ENCODE measurements at places on chromosomes 6 and 20.

- DNase-seq, result no peak
Measured at GRCh38 chr6:158002951-158003853, 21.5 kb downstream of the SYNJ2 start.

GRCh38 chr20:1526310-1526709 lies 31.2 kb downstream of the SIRPD start:
- no peak for DNase-seq

DNA sequence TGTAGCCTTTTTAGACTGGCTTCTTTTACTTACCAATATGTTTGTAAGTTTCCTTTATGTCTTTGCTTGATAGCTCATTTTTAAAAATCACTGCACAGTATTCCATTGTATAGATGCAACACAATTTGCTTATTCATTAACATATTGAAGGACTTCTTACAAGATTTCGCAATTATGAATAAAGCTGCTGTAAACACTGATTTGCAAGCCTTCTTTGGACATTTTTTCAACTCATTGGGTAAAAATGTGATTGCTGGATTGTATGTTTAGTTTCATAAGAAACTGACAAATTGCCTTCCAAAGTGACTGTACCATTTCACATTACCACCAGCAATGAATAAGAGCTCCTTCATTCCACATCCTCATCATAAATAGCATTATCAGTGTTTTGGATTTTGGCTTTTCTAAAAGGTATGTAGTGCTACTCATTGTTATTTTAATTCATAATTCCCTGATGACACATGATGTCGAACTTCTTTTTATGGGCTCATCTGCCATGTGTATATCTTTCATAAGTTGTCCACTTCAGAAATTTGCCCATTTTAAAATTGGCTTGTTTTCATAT lies 80.7 kb downstream of the TFAP2B start:
- DNase-seq, result no peak

GRCh38 chr20:5156675-5157448 lies 30.1 kb downstream of the CDS2 start:
- no peak for DNase-seq

DNA sequence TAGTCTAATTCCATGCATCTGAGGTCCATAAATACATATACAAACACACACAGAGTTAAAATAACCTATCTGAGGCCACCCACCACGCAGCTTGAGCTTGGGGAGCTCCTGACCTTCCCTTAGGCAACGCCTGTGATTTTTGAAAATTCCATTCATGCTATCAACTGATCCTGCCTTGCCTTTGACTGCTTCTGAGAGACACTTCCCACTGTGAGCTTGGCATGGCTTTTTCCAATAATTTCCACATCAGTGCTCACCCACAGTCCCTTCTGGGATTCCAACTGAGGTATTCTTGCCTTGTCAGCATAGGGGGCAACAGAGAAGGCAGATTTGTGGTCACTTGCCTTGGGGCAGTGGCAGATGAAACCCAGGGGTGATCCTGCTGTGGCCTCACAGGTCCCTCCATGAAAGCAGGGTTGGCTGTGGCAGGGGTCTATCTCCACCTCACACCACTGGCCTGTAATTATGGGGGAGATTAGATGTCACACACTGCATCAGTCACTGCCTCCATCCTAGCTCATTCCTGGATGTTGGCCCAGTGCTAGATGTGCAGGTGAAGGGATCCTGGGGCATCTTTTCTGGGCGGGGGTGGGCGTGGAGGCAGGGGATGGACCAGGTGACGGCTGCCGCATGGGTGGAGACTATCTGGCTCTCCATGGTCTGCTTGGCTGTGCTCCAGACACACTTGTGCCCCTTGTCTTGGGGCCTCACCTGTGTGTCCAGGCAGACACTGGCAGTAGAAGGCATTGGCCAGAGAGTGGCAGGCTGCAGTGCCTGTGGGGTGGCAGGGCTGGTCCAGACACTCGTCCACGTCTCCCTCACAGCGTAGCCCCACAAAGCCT lies 11.2 kb upstream of the GPSM3 start:
- no peak for DNase-seq

- no peak for DNase-seq
Measured at GRCh38 chr20:11091511-11091910, 417.7 kb upstream of the JAG1 start.

DNA sequence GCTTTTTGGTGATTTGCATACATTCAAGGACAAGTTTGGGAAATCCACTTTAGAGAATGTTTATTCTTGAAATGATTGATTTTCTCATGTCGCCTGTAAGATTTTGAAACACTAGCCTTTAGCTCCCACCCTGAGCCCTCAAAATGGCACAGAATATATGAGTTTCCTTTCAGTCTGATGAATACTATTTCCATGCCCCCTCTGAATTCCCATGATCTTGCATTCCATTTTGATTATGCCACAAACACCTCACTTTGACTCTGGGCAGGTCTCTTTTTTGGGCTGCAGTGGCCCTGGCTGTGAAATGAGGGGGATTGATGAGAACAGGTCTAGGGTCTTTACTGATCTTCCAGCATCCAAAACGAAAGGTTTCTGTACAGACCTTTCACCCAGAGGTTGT lies 50.4 kb downstream of the SULF2 start:
- no peak for DNase-seq

- no peak for DNase-seq
Measured at GRCh38 chr6:38846844-38847243, 131.7 kb downstream of the DNAH8 start.

DNA sequence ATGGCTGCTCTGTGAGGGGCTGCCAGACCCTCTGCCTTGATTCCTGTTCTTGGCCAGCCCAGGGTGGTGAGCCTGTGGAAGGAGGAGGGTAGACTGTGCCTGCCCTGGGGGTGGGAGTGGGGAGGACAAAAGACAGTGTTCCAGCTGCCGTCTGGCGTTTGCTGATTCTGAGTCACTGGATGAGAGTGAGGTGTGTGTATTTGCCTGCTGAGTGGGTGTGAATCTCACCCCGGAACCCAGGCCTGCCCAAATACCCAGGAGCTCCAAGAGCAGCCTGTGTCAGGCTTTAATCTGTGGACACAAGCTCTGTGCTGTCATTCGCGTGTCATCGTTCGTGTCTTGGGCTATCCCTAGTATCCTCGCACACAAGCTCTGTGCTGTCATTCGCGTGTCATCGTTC lies 2.6 kb upstream of the LKAAEAR1 start:
- DNase-seq, result no peak

- no peak for DNase-seq
Measured at GRCh38 chr6:17280552-17281090, 540 bp upstream of the RBM24 start.

GRCh38 chr20:663315-664090 lies 10.5 kb upstream of the SRXN1 start:
- DNase-seq, result no peak

- DNase-seq, result no peak
Measured at GRCh38 chr6:88492241-88492640, 326.1 kb upstream of the CNR1 start.

DNA sequence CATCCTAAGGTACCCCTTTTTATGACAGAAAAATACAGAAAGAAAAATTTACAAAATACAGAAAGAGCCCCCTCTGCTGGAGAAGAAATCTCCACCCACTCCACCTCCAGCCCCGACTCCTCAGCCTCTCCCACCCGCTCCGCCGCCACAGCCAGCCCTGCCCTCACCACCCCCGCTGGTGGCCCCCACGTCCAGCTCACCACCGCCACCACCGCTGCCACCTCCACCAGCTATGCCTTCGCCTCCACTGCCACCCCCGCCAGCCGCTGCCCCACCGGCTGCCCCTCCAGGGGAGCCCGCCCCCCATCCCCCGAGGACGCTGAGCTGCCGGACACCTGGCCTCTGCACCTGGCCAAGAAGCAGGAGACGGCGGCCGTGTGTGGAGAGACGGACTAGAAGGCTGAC lies 17.7 kb downstream of the WFDC2 start:
- no peak for DNase-seq

DNA sequence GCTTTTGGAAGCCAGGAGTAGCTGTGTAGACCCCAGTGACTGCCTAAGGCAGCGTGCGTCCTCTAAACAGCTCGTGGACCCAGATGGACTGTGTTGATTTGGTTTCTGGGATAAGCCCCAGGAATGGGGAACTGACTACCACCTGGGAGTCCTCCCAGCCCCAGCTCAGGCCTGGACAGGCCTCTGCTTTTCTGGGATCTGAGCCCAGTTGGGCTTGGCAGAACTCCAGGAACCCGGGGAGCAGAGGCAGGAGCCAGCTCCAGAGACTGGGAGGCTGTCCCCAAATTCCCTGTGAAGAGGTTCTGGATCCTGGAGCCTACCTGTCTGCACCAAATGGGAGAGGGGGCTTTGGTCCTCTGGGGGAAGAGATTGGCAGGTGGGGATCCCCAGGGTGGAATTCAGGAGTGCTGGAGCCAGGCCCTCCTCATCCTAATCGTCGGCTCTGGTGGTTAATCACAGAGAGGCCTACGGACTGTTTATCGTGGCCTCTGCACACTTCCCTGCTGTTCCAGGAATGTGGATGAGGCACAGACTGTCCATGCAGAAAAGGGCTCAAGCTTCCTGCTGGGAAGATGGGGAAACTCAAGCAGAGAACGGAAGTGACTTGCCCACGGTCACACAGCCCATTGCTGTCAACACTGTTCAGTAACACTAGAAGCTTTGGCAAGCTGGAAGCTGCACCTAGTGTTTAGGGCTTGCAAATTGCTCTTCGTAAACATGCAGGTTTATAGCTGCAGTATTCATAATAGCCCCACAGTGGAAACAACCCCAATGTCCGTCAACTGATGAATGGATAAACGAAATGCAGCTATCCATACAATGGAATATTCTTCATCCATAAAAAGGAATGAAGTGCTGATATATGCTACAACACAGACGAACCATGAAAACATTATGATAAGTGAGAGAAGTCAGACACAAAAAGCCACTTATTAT lies 100.6 kb downstream of the KCNB1 start:
- no peak for DNase-seq

DNA sequence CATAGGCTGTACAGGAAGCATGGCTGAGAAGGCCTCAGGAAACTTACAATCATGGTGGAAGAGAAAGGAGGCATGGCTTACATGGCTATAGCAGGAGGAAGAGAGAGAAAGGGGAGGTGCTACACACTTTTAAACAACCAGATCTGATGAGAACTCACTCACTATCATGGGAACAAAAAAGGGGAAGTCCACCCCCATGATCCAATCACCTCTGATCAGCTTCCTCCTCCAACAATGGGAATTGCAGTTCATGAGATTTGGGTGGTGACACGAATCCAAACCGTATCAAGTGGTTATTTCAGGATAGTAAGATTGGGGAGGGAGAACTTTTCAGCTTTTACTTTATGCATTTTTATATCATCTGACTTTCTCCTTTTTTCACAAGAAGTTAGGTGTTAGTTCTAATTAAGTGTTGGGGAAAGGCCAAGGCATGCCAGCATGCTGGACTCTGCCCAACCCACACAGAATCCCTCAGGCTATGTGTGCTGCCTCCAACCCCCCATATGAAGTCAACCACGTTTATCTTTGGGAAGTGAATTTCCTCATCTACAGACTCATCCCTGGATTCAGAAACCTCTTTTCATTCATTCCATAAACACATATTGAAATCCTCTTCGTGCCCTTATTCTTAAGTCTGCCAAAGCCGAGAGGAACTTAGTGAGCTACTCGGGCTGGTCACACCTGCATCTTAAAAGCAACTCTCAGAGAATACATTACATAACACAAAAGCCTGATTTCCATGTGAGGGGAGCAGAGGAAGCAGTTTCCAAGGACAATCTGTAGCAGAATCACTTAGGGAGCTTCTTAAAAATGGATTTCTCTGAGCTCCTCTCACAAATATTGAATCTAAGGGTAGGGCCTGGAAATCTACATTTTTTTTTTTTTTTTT lies 16.7 kb upstream of the CLIC5 start:
- no peak for DNase-seq

GRCh38 chr6:133986942-133987341 lies 33.9 kb downstream of the TBPL1 start:
- DNase-seq, result no peak

- DNase-seq, result no peak
Measured at GRCh38 chr20:51660672-51661608, 107.2 kb downstream of the ATP9A start.

GRCh38 chr20:44585057-44585963 lies 2.9 kb downstream of the PKIG start:
- DNase-seq, result no peak

- DNase-seq, result no peak
Measured at GRCh38 chr6:15845492-15845891, 182.7 kb upstream of the DTNBP1 start.

- DNase-seq, result peak; percentile 41
Measured at GRCh38 chr6:109690373-109690736, 647 bp downstream of the AK9 start.

- no peak for DNase-seq
Measured at GRCh38 chr6:131250122-131250521, 114.9 kb downstream of the AKAP7 start.

GRCh38 chr6:111430605-111431376 lies 52.2 kb downstream of the REV3L start:
- DNase-seq, result no peak

- DNase-seq, result no peak
Measured at GRCh38 chr20:21436205-21436604, 38.9 kb upstream of the NKX2-4 start.

GRCh38 chr20:50278377-50278683 lies 87.7 kb downstream of the CEBPB start:
- no peak for DNase-seq

DNA sequence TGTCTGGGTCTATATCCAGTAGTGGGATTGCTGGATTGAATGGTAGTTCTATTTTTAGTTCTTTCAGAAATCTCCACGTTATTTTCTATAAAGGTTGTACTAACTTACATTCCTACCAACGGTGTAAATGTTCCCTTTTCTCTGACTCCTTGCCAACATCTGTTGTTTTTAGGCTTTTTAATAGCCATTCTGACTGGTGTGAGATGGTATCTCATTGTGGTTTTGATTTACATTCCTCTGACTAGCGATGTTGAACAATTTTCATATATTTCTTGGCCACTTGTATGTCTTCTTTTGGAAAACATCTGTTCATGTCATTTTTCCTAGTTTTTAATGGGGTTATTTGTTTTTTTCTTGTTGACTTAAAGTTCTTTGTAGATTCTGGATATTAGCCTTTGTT lies 99.3 kb downstream of the BMP2 start:
- no peak for DNase-seq

DNA sequence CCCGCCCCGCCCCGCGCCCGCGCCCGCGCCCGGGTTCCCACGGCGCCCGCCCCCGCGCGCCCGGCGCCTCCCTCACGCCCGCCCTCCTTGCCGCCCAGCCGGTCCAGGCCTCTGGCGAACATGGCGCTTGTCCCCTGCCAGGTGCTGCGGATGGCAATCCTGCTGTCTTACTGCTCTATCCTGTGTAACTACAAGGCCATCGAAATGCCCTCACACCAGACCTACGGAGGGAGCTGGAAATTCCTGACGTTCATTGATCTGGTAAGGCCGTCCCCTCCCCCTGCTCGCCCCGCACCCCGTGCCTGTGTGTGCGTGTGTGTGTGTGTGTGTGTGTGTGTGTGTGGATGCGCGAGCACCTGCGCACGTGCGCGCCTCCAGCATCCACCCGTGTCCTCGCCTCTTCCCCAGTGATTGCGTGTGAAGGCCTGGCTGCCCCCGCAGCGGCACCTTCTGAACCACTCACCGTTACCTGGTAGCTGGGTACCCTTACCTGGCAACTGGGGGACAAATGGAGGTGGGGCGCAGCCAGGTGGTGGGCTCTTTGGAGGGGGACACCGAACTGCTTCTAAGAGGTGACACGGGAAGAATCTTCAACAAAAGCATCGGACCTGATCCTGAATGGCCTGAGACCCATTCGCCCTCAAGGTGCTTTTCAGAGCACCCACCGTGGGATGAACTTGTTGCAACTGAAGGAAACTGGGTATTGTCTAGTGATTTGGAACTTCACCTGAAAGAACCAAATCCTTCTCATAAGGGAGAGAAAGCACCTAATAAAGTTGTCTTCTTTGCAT lies at the start of gene AIG1:
Gene AIG1, plus strand, starts transcription at position 84 of the 791 bp plus-strand sequence. Its CDS starts 37 bp downstream, at position 121.
- DNase-seq, result peak; percentile 47

- no peak for DNase-seq
Measured at GRCh38 chr6:7504041-7504440, 37.4 kb upstream of the DSP start.
